ENCODE measurements at places on chromosomes 2 and 18.

DNA sequence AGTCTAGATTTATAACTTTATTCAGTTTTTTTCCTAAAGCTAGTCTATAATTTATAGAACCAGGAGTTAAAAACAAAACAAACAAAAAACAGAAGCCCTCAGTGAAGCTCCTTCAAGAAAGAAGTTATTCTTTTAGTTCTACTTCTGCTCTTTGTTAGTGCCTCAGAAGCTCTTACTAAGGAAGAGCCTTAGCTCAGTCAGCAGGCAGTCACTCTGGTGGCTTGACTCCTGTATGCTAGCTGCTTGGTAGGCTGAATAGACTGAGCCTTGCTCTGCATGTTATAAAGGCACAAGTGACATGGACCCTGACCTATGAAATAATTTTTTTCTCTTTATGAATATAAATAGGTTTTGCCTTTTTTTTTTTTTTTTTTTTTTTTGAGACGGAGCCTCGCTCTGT, 24.8 kb downstream of the NCOA1 start:
- no peak for DNase-seq

DNA sequence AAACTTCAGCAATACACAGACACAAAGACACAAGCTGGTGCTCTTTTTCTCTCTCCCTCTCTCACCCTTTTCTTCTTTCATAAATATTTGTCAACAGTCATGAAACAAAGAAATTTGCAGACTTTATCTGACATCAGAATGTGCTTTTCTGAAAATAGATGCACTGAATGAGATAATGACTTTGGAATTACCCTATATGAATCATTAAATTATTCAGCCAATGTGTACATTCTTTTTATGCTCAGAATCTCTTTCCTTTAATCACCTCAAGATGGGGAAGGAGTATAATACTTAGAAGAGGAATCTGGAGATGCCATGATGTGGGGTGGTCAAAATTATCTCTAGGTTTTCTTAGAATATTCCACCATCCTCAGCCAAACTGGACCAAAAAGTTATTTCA, 289.9 kb downstream of the LRRTM1 start:
- DNase-seq, result no peak

DNA sequence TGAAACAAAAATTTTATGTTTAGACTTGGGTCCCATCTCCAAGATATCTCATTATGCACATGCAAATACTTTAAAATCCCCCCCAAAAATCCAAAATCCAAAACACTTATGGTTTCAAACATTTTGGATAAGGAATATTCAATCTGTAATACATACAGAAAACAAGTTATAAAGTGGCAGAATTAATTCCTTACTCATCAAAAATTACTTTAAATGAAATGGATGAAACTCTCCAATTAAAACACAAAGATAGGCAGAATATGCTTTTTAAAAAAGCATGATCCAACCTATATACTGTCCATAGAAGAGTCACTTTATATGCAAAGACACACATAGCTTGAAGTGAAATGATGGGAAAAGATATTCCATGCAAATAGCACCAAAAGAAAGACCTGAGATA, 744.6 kb downstream of the LRP1B start:
- no peak for DNase-seq

GRCh38 chr2:16400127-16400623, 265.5 kb downstream of the CYRIA start:
- no peak for DNase-seq

DNA sequence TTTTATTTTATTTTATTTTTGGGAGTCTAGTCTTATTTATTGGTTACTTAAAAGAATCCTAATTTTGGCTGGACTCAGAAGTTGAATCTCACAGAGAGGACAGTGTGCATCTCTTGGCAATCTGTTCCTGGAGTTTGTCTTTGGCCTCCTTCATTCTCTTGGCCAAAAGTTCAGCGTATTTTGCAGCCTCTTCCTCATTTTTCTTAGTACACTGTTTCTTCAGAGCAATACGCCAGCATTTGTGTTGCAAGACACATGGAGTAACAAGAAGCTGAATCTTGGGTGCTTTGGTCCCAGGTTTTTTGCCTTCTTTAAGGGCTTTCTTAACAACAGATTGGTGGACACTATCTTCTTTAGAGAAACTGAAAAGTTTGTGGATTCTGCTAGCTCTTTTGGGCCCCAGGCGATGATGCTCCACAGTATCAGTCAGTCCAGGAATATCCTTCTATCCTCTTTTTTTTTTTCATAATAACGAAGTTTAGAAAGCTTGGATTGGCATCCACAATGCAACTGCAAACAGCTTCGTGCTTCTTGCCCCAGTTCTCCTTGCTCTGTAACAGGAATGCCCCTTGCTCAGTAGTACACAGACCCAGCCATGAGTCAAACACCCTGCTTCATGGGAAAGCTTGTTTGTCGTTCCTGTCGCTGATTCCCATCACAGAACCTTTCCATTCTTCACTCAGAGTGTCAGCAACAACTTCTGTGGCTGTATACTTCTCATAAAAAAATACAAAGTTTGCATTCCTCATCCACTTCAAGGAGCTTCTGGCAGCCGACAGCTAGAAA, 34.8 kb upstream of the RFX8 start:
- no peak for DNase-seq

GRCh38 chr2:240647503-240648154, 22.3 kb downstream of the GPR35 start:
- no peak for DNase-seq

DNA sequence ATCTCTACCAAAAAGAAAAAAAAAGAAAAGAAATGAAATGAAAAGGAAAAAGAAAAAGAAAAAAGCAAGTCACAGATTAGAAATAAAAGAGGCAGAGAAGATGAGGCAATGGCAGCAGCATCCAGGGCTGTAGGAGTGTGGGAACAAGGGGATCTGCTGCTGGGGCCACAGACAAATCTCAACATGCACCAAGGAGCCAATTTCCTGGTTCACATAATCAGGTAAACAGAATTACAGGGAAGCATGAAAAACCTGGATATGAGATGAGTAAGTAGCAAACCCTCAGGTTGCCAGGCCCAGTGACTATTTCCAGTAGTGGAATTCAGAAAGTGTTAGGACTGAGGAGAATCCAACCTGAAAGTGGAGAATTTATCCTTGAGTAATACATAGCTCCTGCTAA, 77.4 kb upstream of the ARHGAP28 start:
- DNase-seq, result no peak

DNA sequence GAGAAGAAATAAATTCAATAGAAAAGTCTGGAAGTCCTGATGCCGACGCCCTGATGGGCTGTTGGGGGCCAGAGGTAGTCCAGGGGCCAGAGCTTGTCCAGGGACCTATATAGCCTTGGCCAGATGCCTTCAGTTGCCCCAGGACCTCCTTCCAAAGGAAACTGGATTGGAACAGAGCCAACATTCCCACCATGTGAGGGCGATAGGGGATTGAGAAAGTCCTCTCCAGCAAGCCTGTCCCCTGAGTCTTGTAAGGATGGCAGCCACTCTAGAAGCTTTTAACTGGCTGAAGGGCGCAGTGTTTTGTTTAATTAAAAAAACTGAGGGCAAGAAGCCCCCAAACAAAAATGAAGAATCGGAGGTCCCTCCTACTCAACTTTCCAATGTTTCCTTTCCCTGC, 54.9 kb upstream of the CDCA7 start:
- no peak for DNase-seq

DNA sequence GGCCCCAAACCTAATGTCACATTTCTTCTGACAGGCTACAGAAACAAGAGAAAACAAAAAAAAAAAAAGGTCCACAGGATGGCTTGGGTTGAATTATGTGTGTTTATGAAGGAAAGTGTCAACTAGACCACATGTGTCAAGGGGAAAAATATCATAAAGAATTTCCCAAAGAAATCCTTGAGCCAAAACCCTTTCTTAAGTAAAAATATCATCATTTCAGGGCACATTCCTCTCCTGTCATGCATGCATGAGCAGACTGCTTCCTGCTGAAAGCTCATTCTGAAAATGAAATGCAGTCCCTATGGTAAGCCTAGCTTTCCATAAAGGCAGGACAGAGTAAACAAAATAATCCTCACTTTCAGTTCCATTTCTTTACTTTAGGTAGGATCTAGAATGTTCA, 85.7 kb upstream of the RBBP8 start:
- no peak for DNase-seq
